ENCODE measurements at places on chromosomes 7 and 10.

DNA sequence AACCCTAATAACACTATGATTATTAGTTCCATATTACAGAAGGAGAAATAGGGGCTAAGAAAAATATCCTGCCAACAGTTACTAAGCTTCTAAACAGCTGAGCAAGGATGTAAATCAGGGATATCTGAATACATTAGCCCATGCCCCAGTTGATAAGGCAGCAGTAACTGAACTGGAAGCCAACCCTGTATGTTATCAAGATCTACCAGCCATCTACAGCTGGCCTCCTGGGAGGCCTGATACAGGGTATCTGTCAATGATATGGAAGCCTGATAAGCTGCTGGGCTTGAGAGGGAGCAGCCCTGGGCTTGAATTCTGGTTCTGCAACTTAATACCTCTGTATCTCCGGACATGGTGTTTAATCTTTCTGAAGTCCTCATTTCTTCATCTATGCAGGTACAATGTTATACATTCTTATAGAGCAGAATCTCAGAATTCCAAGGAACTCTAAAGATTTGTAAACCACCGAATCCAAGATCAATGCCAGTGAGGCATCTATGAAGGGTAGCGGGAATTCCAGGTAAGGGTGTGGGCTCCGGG, 37.9 kb upstream of the AFAP1L2 start:
- no peak for DNase-seq

DNA sequence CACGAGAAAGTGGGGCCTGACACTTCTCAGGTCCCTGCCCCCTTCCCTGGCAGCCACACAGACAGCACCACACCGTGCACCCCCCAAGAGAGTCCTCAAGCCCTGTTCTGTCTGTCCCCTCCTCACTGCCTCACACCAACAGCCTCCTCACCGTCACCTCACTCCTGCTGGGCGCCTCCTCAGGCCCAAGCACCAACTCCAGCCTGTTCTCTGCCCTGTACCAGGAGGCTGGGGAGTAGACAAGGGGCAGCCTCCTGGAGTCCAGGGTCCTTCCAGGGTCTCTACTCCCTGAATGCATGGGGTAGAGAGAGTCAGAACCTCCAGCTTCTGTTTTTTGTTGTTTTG, 26.9 kb upstream of the ELN start:
- DNase-seq, result no peak

DNA sequence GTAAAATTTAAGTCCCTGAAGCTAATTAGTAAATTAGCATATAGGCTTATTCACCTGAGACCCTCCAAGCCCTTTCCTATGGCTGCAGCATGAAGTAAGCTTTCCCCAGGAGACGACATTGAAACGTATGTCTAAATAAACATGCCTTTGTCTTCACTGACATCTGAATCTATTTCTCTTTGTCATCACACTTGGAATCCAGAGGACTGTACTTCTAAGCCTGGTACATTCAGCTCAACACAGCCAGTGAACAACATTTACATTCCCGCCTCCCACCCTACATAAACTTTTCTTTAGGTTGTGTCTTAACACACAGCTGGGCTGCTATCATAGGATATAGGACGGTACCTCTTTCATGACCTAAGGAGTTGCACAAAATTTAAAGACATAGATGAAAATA, 414.4 kb downstream of the SFMBT2 start:
- no peak for DNase-seq

- DNase-seq, result no peak
These were observed 307.7 kb downstream of the MDFIC start for GRCh38 chr7:115229401-115230105.

DNA sequence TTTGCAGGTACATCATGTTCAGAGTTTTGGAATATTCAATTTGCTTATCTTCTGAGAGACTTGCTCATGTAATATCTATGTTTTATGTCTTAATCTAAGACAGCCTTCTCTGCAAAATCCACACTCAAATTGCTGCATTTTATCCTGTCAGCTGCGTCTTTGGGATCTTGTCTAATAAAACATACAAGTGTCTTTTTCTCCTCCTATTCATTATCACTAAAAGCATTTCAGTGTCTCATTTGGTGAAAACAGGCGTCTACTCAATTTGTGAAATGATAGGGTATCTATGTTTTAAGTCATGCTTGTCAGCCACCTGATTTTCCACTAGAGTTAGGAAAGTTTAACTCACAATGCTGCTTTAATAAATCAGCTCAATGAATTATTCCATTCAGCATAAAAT, 112.7 kb upstream of the LRRTM3 start:
- DNase-seq, result no peak

DNA sequence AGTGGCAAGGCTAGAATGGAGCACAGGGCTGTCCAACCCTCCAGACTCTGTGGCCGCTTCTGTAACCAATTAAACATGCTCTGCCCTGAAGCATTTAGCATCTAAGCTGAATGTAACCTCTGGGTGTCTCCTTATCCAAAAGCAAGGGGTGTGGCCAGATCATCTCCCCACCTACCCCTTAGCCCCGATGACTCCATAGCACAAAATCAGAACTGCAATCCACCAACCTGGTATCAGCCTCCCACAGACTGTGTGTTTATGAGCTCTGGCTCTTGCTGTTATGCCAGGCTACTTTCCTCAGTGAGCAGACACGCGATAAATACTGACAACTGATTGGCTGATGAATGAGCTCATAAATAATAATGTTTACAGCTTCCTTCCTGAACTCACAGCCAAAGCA, 3.2 kb downstream of the FRMD4A start:
- DNase-seq, result no peak

- no peak for DNase-seq
These were observed 28.2 kb downstream of the SEMA3C start for GRCh38 chr7:80890426-80891258.

DNA sequence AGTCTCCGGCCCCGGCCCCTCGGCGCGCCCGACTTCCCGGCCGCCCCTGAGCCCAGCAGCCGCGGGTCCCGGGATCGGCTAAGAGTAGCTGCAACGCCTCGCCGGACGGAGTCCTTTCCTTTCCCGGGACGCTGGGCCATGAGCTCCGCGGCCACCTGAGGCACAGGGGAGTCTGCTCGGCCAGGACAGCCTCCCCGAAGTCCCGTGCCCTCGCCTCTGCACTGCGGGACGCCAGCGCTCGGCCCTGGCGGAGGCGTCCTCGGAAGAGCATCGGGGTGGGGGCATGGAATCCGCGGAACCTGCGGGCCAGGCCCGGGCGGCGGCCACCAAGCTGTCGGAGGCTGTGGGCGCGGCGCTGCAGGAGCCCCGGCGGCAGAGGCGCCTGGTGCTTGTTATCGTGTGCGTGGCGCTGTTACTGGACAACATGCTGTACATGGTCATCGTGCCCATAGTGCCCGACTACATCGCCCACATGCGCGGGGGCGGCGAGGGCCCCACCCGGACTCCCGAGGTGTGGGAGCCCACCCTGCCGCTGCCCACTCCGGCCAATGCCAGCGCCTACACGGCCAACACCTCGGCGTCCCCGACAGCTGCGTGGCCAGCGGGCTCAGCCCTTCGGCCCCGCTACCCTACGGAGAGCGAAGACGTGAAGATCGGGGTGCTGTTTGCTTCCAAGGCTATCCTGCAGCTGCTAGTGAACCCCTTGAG, 502 bp downstream of the SLC18A3 start:
- no peak for DNase-seq

DNA sequence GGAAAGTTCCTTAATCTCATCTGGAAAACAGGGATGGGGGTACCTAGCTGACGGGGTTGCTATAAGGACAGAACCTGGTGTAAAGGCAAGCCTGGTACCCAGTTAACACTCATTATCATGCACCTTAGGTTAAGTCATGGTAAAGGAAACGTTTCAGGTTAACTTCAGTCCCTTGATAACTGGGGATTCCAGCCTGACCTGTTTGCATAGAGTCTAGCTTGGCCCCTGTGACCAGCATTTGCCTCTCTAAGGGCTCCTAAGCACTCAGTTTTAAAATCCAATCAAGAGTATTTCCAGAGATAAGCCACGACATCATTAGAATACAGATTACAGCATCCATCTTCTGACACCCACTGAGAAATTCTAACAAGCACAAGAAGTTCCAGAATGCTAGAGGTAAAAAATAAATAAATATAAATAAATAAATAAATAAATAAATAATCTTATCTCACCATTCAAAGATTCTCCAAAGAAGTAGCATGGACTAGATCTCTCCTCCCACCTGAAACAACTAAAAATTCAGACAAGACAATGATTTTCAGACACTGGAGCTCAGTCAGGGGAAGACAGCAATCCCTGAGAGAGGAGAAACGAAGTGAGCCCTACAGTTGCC, 184.6 kb downstream of the KCNMA1 start:
- no peak for DNase-seq

GRCh38 chr7:30524545-30524944, 19.9 kb upstream of the GGCT start:
- DNase-seq, result no peak

DNA sequence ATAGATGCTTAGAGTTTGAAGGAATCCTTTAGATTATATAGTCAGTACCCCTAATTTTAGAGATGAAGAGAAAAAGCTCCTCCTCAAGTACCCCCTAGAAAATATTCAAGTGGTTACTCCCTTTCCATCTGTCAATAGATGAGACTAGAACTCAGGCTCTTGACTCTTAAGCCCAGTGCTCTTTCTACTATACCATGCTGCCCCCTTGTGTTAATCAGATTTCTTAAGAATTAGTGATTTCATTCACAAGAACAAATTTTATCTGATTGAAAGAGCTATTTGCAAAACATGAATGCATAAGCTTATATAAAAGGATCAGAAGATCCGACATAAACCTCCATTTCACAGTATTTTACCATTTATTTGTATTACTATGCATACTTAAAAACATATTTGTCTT, 179.3 kb downstream of the TFEC start:
- DNase-seq, result no peak

- DNase-seq, result no peak
These were observed 24.4 kb downstream of the C10orf90 start for GRCh38 chr10:126646110-126646509.

GRCh38 chr10:133276435-133277201, at the start of gene ADAM8:
ADAM8 (minus strand) TSS chr10:133276868; CDS start chr10:133276817, 51 bp downstream.
- DNase-seq, result peak; percentile 78

DNA sequence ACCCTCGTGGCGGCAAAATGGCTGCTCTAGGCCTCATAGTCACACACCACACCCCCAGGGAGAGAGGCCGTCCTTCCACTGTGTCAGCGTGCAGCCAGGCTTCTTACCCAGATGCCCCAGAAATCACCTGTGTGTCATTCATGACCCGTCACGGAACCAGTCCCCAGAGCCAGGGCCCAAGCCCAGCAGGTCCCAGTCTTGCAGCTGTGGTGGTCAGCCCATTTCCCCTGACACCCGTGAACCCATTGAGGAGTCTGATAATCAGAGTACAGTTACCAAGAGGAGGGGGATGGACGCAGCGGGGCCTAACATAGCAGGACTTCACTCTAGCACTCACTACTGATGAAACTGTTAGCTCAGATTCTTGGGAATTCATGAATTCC, 112.1 kb downstream of the ACTR3B start:
- no peak for DNase-seq

DNA sequence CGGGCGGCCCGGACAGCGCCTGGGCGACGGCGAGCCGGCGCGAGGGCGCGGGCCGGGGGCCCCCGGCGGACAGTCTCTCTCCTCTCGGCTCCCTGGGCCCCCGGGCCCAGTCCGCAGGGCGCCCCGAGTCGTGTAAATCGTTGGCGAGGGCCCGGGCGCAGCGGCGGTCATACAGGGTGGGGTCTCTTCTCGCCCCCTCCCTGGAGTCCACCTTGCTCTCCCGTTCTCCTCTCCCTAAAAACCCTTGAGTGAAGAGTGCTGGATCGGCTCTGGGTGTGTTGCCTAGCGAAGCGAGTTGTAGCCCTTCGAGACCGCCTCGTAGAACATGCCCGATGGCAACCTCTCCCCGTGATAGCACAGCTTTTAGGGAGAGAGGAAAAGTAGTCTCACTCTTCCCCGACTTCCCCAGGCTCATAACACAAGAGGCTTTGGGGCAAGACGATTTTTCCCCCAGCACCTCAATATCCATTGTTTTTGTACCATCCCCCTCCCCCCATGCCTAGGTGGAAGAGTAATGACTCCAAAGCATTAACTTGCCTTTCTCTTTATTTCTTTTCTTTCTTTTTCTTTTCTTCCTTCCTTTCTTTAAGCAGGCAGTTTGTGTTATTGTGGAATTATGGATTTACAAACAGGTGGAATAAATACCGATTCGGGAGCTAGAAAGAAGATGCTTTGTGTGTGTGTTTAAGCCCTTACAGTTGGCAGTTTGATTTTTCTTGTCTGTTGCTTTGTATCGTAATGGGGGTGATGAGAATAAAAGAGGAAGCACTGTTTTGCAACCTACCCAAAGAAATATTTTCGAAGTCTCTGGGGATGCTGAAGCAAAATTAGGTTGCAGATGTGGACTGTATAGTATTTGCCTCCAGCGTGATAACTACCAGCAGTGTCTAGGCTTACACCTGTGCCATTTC, 822 bp downstream of the SHOC2 start:
- DNase-seq, result peak; percentile 16

GRCh38 chr10:101028446-101029337, 2.2 kb downstream of the PDZD7 start:
- DNase-seq, result no peak

- no peak for DNase-seq
These were observed 82.5 kb downstream of the TMEM168 start for GRCh38 chr7:112707655-112708054.

DNA sequence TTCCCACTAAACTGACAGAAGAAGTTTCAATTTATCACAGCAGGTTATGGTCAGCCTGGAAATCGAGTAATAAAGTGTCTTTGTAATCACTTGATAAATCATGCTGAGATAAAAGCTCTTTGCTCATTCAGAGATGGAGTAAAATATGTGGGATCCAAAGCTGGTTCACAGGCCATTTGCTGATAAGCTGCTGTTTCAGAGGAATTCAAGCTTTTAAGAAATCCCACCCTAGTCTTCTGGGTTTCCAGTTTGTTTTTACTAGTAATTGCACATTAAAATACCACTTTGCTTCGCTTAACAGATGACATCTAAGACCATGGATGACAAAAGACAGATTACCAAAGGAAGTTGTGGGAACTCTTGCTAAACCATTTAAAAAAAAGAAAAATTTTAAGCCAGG, 37.4 kb upstream of the CDK6 start:
- DNase-seq, result no peak

DNA sequence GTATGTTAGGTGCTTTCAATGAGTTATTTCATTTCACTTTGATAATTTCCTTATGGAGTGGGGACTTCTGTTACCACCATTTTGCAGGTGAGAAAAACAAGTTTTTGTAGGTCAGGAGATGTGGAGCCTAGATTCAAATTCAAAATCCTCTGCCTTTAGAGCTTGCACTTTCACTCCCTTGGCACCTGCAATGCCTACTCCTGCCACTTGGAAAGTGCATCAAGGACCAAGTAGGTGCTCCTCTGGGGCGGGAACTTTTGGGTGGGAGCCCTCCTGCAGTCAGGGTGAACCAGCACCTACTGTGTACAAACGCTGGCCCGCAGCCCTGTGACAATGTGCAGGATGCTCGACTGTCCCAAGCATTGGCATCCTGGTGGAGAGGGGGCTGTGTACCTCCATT, 199.0 kb downstream of the EMX2 start:
- no peak for DNase-seq

GRCh38 chr7:139769066-139769465, 8.7 kb downstream of the HIPK2 start:
- DNase-seq, result no peak

DNA sequence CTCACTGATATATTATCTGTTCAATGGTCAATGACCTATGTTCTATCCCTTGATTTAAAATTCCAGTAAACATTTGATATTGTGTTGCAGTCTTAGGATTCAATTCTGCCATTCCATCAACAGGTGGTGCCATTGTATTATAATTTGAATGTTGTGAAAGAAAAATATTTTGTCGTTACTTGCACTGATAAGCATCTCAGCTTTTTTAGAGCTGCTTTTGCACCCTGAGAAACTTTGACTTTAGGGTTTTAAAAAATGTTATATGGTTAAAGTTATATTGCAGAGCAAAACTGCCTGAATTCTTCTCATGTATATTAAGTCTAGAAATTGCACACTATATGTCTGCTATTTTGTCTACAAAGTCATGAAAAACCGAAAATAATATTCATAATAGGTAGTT, 18.8 kb upstream of the MINDY3 start:
- DNase-seq, result no peak

Measured in stimulated activated CD4-positive, alpha-beta T cell treated with anti-CD3 and anti-CD28 coated beads, Interleukin-2, amount 100 ng/mL, for 48 hours (primary cell).